Sigmoid colon (tissue), 7 donors: ENCODE measurements at places on chromosomes 4 and X.
A peak's percentile ranks its signal among the peaks of the same experiment; 100 is the strongest.

- DNase-seq = no peak
Observed at GRCh38 chr4:40003986-40004385, 26.3 kb upstream of the PDS5A start.

DNA sequence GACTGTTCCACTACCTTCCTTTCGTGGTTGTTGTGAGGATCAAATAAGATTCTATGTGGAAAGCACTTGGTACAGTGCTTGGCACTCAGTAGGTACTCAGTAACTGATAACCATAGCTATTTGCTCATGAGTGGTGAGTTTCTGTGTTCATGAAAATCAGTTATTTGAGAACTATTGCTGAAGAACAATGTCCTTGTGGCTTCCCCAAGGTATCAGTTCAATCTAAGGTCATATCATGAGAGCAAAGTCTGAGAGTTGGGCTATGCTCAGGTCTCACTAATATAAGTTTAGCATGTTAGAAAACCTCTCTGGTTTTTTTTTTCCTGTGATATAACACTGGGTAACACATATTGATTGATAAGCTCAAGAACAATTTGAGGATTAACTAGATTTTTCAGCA is 147.8 kb downstream of the GRIA3 start:
- DNase-seq = no peak

GRCh38 chrX:21798677-21799219 is 40.7 kb upstream of the MBTPS2 start:
- DNase-seq = no peak

DNA sequence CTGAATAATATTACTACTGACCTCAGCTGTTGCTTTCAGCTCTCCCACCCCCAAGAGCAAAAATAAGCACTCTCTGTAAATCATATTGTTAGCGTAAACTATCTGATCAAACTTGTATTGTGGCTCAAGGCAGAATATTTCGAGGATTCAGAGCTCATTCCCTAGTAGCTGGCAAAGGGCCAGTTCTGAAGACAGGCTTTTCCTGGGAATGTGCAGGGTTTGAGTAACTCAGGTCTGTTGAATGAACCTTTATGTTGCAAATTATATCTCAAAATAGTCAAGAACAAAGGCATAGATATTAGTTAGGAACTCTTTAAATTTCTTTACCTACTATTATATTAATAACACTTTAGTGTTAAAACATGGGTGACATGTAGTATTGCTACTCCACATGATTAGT is 454.9 kb downstream of the CCSER1 start:
- no peak for DNase-seq

- no peak for DNase-seq
Observed at GRCh38 chr4:183659872-183660242, 764 bp downstream of the TRAPPC11 start.

- no peak for DNase-seq
Observed at GRCh38 chr4:185867770-185868169, 55.8 kb upstream of the SORBS2 start.

DNA sequence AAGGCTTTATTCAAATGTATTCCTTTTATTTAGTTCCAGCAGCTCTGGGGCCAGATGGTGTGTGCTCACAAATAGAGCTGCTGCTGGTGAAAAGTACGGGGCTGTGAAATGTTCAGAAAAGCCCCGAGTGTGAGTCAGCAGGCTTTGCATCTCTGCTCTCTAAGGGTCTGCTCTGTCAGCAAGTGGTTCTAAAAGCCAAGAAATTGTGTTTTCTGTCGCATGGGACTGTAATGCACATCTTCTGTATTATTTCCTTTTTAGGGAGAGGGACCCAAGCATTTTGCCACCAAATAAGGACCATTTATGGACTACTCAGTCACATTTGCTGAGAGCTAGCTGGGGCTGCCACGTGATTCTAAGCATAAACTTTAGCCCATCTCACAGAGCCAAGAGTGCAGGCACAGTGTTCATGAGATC is 82.9 kb upstream of the NHS start:
- DNase-seq = peak; percentile 68

GRCh38 chrX:84064814-84065213 is 123.2 kb downstream of the RPS6KA6 start:
- DNase-seq = no peak

DNA sequence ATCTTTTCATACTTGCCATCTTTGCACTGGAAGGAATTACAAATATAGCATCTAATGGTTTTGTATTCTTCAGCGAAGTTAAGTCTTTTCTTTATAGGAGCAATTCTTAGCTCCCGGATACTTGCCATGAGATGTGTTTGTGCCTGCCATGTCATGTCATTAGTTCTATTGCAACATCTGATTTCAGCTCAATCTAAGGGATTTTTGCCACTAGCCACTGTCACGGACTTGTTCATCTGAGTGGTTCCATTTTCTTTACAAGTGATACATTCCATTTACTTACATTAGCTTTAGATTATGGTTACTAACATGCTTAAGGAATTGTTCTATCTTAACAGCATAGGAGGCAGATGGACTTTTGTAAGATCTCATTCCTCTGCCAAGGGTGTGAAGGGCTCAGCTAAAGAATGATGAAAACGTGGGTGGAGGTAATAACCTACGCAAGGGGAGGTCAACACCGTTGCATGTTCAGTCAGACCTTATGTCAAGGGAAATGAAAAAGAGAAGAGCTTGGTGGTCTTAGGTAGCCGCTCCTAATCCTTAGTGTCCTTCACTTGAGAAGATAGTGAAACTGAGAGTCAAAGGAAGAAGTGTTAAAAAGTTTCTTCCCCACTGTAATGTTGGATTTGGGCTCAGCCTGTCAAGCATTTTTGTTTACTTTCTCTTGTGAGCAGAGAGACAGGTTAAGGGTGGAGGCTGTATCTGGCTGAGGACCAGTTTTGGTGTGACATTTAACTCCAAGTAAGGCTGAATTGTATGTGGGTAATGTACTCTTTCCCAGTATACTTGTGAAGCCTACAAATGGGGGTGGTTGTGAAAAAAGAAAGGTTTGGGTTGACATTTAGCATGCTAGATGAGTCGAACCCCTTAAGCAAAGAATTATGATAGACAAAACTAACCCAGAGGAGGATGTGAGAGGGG is 3.6 kb upstream of the KLHL2 start:
- no peak for DNase-seq

- DNase-seq = no peak
Observed at GRCh38 chr4:163492951-163493504, 1.5 kb upstream of the TMA16 start.

DNA sequence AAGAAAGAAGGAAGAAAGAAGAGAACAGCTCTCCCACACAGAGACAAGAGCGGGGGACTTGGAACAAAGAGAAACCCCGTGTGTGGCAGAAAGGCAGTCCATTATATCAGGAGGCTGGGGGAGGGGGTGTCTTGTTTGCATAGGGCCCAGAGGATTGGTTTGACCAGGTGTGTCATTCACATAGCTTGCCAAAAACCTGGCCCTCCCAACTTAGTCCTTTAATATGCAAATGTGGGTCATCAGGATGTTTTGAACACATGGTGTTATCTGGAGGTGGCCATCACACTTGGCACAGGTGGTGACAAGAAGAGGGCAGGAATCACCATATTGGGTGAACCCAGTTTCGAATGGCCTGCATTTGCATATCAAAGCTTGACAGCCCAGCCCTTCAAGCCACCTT is 111.7 kb downstream of the LINC00632 start:
- no peak for DNase-seq

GRCh38 chr4:24809376-24809775 is 14.0 kb downstream of the SOD3 start:
- no peak for DNase-seq

- no peak for DNase-seq
Observed at GRCh38 chrX:130155564-130155963, 10.1 kb downstream of the AIFM1 start.

- no peak for DNase-seq
Observed at GRCh38 chrX:80285131-80285773, 135.0 kb upstream of the TENT5D start.

DNA sequence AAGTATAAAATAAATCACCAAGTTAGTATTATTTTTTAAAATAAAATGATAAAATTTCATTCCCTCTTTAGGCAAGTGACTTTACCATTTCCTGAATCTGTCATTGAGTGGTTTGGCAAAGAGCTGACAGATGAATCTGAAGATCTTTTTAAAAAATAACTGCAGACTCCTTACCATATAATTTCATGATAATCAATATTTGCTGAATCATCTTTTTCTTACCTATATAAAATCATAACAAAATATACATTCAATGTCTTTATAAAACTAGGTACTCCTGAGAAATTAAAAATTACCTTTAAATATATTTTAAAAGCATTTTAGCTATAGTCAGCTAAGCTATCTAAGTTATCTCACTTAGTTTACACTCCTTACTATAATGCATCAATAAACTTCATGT is 17.2 kb downstream of the ANXA10 start:
- no peak for DNase-seq

DNA sequence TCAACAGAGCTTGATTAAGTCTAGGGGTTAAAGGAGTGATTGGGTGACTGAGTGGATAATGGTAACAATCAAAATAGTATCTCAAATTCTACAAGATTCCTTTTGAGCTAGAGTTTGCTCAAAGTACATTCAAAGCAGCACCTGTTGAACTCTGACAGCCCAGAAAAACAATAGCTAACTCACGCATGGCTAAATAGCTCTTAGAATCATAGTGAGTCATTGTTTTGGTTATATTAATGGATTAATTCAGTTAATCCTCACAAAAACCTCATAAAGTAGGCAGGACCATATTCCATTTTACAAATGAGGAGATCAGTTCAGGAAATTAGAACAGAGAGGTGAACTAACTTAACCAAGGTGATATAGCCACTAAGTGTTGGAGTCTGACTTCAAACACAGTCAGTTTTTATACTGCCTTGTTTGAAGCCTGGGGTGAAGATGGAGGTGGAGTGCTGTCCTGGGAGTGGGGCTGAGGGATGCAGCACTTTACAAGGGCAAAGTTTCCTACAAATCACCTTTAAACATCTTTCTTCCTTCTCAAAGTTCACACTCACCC is 35.9 kb upstream of the PPM1K start:
- DNase-seq = no peak

DNA sequence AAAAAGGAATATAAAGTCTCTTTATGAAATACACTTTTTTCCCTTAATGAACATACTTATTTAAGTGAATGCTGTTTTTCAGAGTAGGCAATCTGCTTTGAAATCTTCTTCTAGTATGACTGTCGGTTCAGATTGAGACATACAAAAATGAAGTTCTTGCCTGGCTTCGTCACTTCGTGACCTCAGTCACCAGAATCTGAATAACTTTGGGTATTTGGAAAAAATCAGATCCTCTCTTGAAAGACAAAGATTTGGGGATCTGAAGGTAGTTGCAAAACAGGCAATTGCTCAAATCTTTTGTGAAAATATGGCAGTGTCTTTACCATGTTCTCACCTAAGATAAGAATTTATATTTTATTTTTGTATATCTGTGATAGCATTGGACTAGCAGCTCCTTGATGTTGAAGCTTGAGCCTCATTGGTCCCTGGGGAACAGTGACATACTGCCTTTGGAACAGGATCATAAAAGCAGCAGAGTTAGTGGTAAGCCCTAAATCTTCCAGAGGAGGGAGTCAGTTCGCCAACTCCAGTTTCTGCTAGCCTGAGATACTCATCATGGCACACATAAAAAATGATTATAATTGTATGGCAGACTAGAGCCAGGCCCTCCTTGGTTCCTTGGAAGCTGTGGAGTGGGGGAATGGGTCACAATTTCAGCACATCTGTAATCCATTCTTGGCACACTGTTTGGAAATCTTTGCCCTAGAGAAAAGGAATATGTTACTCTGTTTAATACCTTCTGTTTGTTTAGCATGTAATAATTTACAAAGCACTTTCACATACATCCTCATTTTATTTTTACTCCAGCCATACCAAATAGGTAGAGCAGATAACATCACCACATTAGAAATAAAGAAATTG is 5.0 kb downstream of the ARFIP1 start:
- no peak for DNase-seq

DNA sequence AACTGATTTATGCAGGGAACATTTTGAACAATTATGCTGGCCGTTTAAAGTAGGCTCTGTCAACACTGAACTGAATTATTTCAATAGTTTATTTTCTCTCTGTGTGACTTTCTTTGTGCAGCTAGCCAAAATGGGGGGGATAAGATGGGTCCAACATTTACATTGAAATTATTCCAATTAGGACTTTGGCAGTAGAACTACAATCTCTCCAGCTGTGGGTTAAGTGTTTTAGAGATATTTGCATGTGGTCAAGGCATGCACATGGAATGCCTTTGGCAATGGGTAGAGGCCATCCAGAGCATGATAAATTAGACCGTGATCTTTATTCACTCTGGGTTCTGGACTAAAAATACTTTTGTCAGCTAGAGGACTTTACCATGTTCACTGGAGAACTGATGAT is 107.9 kb upstream of the ELOVL6 start:
- no peak for DNase-seq

GRCh38 chr4:74474345-74475090 is 29.6 kb downstream of the AREG start:
- no peak for DNase-seq
